DMS79 (cell line): ENCODE measurements at places on chromosomes 13 and 19.

GRCh38 chr13:93603043-93603442 is 376.4 kb downstream of the GPC6 start:
- no peak for DNase-seq

GRCh38 chr13:63425131-63425530 is 2009.5 kb upstream of the PCDH20 start:
- DNase-seq, result no peak

- no peak for DNase-seq
Observed at GRCh38 chr13:105202354-105202753, 1333.1 kb downstream of the EFNB2 start.

- no peak for DNase-seq
Observed at GRCh38 chr19:18865973-18866799, 29.8 kb downstream of the CERS1 start.

DNA sequence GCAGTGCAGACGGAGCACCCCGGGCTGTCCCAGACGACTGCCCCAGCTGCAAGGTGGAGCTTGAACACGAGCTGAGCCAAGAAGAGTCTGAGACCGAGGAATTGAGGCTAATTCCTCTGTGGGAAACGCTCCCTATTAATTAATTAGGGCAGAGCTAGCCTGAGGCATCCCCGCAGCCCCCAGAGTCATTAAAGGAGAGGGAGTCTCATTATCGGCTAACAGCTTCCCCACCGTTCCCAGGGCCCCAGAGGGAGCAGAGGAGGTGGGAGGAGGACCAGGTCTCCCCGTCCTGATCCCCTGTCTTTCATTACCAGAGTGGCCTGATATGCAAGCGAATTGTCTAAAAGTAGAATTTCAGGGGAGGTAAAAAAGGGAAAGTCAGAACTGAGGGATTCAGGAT is 13.1 kb upstream of the SLC1A6 start:
- no peak for DNase-seq

GRCh38 chr13:67299072-67299635 is 69.0 kb upstream of the PCDH9 start:
- DNase-seq, result no peak
